Stimulated activated naive CD8-positive, alpha-beta T cell treated with anti-CD3 and anti-CD28 coated beads, Interleukin-15, amount 100 ng/mL, for 72 hours (primary cell): ENCODE measurements at places on chromosomes 7 and 10.

DNA sequence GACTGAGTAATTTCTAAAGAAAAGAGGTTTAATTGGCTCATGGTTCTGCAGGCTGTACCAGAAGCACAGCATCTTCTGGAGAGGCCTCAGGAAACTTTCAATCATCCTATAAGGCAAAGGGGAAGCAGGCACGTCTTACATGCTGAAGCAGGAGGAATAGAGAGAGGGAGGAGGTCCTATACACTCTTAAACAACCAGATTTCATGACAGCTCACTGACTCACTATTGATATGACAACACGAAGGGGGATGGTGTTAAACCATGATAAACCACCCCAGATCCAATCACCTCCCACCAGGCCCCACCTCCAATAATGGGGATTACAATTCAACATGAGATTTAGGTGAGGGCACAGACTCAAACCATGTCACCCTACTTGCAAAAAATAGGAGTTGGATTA is 201.5 kb downstream of the CDK14 start:
- DNase-seq, result no peak

DNA sequence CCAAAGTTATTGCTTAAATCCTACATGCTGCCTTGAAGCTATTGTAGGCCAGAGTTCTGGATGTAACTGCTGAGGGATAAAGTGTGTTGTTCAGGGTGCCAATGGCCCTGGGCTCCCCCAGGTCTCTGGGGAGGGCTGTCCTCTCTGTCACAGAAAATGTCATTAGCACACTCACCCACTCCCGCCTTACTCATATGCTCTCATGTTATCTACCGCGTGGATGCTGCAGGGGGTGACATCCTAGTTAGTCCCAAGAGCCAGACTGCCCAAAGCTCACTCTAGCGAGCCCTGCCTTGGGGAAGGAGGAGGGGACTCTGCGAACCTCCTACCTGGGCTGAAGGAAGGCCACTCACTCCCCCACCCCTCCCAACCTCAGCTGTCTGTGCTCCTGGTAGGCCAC is 122.5 kb downstream of the FRMD4A start:
- no peak for DNase-seq

- no peak for DNase-seq
Measured at GRCh38 chr7:51705701-51706100, 389.1 kb upstream of the COBL start.

DNA sequence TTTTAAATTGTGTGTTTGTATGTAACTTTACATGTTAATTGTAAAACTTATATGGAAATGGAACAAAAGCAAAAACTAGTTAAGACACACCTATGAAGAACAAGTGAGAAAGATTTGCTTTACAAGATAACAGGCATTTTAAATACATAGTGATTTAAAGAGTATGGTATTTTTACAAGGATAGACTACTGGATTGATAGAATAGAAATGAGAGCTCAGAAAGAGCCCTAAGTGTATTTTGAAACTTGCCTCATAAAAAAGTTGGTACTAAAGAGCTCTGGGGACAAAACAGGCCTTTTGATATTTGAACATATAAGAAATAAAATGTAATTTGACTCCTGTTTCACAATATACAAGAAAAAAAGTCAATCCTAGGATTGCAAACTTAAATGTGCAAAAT is 928.4 kb downstream of the REEP3 start:
- DNase-seq, result no peak

- DNase-seq, result no peak
Measured at GRCh38 chr7:132234711-132235110, 341.6 kb downstream of the PLXNA4 start.

DNA sequence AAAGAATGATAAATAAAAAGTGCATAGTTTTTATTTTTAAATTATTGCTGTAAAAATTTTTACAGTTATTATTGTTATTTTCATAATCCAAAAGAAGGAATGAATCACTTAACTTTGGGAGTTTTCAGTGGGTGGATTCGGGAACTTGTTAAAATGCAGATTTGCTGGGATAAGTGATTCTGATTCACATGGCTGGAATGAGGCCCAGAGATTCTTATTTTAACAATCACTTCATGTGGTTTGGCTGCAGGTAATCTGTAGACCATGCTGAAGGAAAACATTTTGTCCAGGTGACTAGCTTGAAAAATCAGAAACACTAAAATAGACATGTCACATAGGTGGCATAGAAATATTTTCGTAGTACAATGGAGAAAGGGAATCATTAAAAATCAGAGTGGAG is 13.9 kb downstream of the CROT start:
- DNase-seq, result no peak

GRCh38 chr10:110115784-110116520 is 91.5 kb upstream of the MXI1 start:
- DNase-seq, result no peak

GRCh38 chr10:121133901-121134300 is 282.7 kb downstream of the WDR11 start:
- DNase-seq, result no peak

GRCh38 chr7:91212582-91212981 is 51.7 kb upstream of the FZD1 start:
- no peak for DNase-seq

GRCh38 chr10:71945819-71946474 is 18.2 kb upstream of the CHST3 start:
- no peak for DNase-seq

GRCh38 chr7:32075612-32076011 is 5.4 kb upstream of the PDE1C start:
- DNase-seq, result no peak

- DNase-seq, result no peak
Measured at GRCh38 chr10:127905848-127906261, 1.0 kb upstream of the PTPRE start.

- no peak for DNase-seq
Measured at GRCh38 chr10:131259535-131259934, 52.0 kb downstream of the TCERG1L start.

GRCh38 chr10:123027861-123028260 is 19.1 kb downstream of the ACADSB start:
- no peak for DNase-seq

DNA sequence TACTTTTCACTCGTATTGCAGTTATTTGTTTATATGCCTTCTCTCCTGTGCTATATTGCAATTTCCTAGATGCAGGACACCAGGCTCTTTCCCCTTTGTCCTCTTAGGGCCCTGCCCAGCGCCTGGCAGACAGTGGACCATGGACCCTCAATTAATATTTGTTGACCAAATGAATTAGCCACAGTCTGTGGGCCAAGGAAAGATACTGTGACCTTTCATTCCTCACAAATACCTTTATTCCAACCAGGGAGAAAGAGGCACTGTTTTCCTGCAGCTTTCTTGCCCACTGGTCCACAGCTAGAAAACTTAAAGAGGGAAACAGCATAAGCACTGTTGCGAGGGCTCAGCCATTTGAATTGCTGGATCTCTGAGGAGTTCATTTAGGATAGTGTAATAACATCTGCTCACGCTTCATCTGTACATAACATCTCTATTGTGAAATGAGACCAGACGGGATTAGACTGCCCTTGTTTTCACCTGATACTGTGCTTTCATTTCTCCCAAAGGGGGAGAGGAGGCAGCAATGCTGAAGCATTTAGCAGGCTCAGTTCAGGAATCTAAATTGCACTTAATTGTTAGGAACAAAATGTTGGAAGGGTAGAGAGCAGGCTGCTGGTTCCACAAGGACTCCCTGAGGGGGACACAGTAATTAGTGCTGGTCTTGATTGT is 46.7 kb downstream of the TNS3 start:
- no peak for DNase-seq

GRCh38 chr10:124119946-124120345 is 26.5 kb upstream of the CHST15 start:
- no peak for DNase-seq

DNA sequence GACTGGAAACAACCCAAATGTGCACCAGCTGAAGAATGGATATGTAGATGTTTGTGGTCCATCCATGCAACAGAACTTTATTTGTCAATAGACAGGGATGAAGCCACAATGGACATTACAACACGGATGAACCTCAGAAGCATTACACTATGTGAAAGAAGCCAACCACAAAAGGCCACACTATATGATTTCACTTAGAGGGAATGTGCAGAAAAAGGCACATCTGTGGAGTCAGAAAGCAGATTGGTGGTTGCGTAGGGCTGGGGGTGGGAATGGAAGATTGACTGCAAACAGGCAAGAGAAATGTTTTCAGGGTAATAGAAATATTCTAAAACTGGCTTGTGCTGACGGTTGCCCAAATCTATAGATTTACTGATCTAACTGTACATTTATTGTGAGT is 34.3 kb upstream of the WASHC2A start:
- DNase-seq, result no peak

GRCh38 chr10:58318346-58318745 is 16.5 kb upstream of the UBE2D1 start:
- no peak for DNase-seq

DNA sequence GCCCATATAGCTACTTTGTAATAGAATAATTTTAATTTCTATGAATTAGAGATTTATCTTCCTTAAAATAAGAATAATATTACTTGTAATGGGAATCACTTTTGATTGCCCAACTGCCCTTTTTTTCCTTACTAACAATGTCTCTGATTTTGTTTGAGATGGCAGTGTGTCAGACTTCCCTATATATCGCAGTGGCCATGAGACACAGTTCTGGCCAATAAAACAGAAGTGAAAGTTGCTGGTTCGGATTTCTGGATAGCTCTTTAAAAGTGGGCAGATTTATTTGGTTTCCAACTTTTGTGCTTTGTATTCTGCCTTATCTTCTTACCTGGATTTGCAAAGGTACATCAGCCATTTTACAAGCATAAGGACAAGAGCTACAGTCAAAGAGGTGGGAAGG is 170.2 kb downstream of the PPP1R17 start:
- DNase-seq, result no peak

DNA sequence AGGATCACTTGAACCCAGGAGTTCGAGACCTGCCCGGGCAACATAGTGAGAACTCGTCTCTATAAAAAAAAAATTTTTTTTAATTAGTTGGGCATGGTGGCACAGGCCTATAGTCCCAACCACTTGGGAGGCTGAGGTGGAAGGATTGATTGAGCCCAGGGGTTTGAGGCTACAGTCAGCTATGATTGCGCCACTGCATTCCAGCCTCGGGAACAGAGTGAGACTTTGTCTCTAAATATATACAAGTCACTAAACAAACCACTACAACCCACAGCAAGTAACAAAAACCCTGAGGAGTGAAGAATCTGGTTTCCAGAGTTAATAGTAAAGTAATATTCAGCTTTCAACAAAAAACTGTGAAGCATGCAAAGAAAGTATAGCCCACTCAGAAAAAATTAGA is 32.7 kb upstream of the HHEX start:
- no peak for DNase-seq

DNA sequence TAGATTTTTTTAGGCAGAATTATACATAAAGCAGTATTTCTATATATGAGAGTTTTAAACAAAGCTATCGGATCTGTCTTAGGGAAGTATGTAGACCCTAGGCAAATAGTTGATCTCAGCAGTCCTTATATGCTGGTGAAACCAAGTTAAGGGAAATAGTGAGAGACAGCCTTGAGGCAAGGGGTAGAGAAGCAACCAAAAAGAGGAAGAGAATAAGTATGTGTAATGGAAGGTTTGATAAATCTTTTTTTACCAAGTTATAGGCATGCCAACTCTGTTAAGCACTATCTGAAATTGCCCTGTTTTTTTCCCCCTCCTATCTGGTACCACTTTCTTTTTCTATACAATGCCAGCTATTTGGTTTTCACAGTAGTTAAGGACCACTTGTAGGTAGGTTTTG is 19.9 kb downstream of the SPAG6 start:
- DNase-seq, result no peak

- no peak for DNase-seq
Measured at GRCh38 chr7:32164341-32164996, 94.3 kb upstream of the PDE1C start.

DNA sequence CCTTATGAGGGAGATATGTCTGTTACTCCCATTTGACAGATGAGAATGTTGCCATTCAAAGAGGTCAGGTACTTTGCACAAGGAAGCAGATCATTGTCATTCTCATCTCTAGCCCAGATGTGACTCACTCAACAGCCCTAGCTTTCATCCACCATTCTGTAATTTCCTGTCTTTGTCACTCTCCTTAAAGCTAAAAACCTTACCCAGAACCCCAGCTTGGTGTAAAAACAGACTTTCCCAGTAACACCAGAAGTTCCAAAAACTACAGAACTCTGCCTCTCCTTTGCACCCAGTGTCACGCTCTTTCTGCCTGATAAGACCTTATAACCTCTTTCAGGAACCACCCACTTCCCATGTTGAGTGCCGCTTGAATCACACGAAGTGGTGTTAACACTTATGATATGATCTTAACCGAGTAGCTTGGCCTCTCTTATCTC is 89.1 kb upstream of the SP4 start:
- DNase-seq, result peak; percentile 68

DNA sequence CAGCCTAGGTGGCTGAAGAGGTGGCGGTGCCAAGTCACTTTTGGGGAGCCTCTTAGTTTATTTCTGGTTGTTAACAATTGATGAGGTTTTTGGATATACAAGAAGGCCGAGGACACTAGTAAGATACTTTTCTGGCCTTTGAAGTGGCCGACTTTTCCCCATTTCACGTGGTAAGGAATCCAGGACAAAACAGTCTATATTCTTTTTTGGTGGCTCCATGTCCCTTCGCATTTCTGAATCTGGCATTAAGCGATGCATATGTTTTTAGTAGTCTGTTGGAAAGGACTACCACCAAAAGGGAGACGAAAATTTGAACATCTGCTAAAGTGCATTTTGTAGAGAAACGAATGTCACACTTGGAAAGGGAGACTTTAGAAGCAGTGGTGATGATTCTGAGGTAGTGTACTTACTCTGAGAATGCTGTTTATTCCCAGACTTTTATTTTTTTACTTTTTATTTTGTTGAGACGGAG is 1.5 kb downstream of the MLLT10 start:
- no peak for DNase-seq

- no peak for DNase-seq
Measured at GRCh38 chr10:72107325-72108003, 19.1 kb upstream of the SPOCK2 start.
